ENCODE measurements at places on chromosomes 5 and 9.
A peak's percentile ranks its signal among the peaks of the same experiment; 100 is the strongest.

GRCh38 chr9:110933350-110934001, 104.8 kb downstream of the LPAR1 start:
- no peak for DNase-seq

- DNase-seq = no peak
Observed at GRCh38 chr5:80387063-80387768, 20.6 kb upstream of the ZFYVE16 start.

DNA sequence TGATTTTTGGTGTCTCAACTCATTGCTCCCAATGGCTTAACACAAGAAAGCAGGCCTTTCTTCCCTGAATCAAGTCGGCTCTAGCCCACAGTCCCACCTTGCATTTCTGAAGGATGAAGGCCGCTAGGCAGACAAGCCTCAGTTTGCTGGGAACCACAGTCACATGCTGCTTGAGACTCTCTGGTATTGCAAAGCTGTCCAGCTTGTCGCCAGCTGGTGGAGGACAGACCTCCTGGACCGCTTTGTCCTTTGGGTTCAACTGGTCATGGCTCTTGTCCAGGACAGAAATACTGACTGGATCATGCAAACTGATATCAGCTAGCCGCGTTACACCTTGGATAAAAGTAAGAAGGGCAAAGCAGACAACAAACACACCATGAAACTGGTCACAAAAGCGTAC, 23.1 kb downstream of the DDX31 start:
- DNase-seq = no peak

DNA sequence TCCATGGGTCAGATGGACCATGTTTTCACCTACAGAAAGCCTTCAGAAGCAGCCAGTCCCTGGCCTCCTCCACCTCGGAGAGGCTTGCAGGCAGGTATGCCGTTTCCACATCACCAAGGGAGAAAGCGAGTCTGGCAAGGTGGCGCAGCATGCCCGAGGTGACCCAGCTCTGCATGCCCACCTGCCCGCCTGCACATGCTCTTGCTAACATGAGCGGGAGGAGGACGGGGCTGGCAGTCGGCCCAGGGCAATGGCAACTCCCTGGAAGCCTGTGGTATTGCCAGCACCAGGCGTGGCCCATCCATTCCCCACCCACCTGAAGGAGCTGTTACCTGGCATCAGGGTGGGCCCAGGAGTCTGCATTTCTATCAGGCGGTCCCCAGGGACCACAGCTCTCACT, 3.3 kb upstream of the NINJ1 start:
- no peak for DNase-seq

GRCh38 chr9:16426716-16427115, 443.8 kb downstream of the BNC2 start:
- DNase-seq = no peak

DNA sequence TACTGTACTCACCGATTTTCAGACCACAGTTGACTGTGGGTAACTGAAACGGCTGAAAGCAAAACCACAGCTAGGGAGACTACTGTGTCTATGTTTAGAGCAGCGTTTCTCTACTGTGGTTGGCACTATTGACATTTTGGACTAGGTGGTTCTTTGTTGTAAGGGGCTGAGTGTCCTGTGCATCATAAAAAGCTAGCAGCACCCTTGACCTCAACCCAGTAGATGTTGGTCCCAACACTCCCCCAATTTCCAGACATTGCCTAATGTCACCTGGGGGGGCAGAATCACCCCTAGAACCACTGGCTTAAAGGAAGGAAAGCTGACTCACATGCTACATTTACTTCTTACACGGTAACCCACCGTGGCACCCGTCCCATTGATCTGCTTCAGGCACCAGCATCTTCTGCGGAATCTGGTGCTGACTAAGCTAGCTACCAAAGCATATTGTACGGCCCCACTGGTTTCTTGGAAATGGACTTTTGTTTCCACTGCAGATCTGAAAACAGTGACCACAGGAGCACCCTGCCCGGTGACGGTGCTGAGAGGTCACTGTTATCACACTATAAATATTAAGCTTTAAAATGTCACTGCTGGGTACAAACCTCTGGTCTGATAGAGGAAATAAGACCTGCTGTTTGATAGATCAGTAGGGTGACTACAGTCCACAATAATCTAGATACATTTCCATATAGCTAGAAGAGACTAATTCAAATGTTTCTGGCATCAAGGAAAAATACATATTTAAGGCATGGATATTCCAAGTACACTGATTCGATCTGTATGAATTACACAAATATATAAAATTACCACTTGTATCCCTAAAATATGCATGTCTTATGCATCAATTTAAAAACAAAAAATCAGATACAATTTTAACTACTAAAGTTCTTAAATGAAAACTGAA, 151.4 kb downstream of the HSD17B3 start:
- no peak for DNase-seq

GRCh38 chr9:132877824-132878694, at the start of gene AK8:
TSS of gene AK8 (minus strand) at chr9:132878284. CDS start at chr9:132878255, 29 bp downstream.
- DNase-seq = peak; percentile 56

Data from RWPE2 (cell line).